Cardiac muscle cell (in vitro differentiated cells and primary cell): ENCODE measurements at places on chromosomes 6 and 20.

- DNase-seq: no peak
- H3K4me3 ChIP-seq: no peak overlapping the region
- H3K27me3 ChIP-seq: no peaks in the 10 kb centered on the region
Measured at GRCh38 chr20:15446373-15446772, 1109.0 kb upstream of the FLRT3 start.

DNA sequence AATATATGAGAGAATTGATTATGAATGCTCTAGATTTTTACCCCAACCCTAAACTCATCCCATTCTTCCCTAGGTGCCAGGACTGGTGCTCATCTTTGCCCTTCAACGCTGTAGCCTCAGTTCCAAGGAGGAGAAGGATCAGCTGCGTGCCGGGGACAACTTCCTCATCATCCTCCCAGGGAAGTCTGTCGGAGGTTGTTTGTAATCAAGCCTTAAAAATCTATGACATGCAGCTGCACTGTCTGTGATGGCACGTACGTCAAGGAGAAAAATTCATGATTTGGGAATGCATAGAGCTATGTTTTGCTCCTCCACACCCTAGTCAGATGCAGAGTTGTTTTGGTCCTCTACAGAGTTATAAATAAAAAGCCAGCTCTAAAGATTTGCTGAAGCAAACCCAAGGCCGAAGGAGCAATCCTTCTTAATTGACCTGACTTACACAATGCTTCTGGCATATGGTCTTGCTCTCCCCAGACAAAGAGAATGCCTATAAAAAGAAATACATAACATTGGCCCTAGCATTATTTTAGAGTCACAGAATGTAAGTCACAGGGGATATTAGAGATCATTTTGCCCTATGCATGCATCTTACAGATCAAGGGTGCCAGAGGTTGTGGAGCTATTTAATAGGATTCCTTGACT is 244.2 kb downstream of the HIVEP2 start:
- no peaks in the 10 kb centered on the region for H3K27me3 ChIP-seq
- no peak overlapping the region for H3K4me3 ChIP-seq
- no peaks in the 10 kb centered on the region for H3K36me3 ChIP-seq
- no peak overlapping the region for H3K27ac ChIP-seq
- peaks cover 12% of the 10 kb centered on the region for H3K4me1 ChIP-seq

GRCh38 chr6:4262526-4262925 is 127.2 kb upstream of the ECI2 start:
- H3K4me3 ChIP-seq: no peak overlapping the region
- DNase-seq: no peak

GRCh38 chr20:33532753-33533459 is 43.0 kb downstream of the CBFA2T2 start:
- no peaks in the 10 kb centered on the region for H3K36me3 ChIP-seq
- peaks cover 25% of the 10 kb centered on the region for H3K4me1 ChIP-seq
- H3K4me3 ChIP-seq: no peak overlapping the region
- peak overlapping the region; percentile 95 for H3K27ac ChIP-seq
- DNase-seq: peak; percentile 55

GRCh38 chr6:164827537-164827936 is 481.9 kb downstream of the C6orf118 start:
- DNase-seq: no peak
- no peak overlapping the region for H3K27ac ChIP-seq
- H3K27me3 ChIP-seq: no peaks in the 10 kb centered on the region
- H3K4me1 ChIP-seq: no peaks in the 10 kb centered on the region

- H3K4me3 ChIP-seq: no peak overlapping the region
- no peaks in the 10 kb centered on the region for H3K36me3 ChIP-seq
- no peaks in the 10 kb centered on the region for H3K27me3 ChIP-seq
- no peak for DNase-seq
Measured at GRCh38 chr6:115356371-115356770, 704.3 kb downstream of the FRK start.

GRCh38 chr6:24666097-24666640 is 530 bp downstream of the TDP2 start:
- peak; percentile 57 for DNase-seq
- no peaks in the 10 kb centered on the region for H3K27me3 ChIP-seq
- peak overlapping the region; percentile 94 for H3K27ac ChIP-seq
- H3K36me3 ChIP-seq: peaks cover 8% of the 10 kb centered on the region
- no peaks in the 10 kb centered on the region for H3K4me1 ChIP-seq
- H3K4me3 ChIP-seq: peak overlapping the region; percentile 79
